CD4-positive, alpha-beta T cell (primary cell): ENCODE measurements at places on chromosomes 6 and 20. TPM values are rescaled to one million over a fixed set of nuclear protein-coding genes. Genes with fewer than 3 reads are reported as not detected.

GRCh38 chr6:3391902-3392458 is 64.9 kb downstream of the SLC22A23 start:
- no peak for DNase-seq

DNA sequence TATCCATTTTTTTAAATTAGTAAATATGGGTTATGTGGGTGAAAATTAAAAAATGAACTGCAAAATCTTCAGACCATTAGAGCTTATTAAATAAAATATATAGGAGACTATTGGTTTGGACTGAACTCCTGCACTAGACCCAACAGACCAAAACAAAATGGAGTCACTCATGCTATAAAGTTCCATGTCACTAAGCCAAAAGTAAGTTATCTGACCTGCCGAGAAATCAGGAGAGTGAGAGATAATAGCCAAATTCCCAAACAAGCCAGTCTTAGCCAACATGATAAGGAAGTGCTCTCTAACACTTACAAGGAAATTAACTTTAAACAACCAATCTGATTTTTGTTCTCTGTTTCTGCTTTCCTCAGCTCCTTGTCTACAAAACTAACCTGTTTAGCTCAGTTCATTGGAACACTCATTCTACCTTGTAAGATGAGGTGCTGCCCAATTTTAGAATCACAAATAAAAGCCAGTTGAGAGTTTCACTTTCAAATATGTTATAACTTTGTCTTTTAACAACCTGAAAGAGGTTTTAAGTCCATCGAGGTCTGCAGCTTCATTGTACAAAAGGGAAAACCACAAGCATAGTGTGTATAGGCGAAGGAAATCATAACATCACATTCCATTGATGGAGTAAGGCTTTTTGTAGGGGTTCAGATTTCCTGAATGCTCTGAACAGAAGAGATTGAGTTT is 220.5 kb downstream of the TENT5A start:
- no peak for DNase-seq

DNA sequence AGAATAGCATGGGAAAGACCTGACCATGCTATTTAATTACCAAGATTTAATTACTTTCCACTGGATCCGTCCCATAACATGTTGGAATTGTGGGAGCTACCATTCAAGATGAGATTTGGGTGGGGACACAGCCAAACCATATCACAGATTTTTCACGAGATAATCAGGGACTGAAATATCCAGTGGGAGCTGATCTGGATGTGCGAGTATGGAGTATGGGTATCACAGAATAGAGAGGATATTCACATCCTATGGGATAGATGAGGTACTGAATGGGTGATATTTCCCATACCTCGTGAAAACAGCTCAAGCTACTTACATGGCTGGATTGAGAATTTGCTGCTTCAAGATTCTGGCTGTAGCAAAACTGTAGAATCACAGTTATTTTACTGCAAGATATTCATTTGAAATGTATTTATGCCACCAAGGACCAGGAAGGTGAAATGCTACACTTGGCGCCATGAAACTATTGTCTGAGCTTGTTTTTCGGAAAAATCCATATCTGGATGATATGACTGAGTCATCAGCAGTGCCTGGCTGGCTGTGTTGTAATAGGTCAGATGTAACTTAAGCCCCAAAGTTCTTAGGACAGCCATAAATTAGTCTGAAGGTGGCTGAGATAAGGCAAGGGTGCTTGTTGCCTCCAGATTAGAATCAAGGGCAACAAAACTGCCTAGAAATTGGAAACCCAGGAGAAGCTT is 29.8 kb downstream of the KCNS1 start:
- DNase-seq: no peak

DNA sequence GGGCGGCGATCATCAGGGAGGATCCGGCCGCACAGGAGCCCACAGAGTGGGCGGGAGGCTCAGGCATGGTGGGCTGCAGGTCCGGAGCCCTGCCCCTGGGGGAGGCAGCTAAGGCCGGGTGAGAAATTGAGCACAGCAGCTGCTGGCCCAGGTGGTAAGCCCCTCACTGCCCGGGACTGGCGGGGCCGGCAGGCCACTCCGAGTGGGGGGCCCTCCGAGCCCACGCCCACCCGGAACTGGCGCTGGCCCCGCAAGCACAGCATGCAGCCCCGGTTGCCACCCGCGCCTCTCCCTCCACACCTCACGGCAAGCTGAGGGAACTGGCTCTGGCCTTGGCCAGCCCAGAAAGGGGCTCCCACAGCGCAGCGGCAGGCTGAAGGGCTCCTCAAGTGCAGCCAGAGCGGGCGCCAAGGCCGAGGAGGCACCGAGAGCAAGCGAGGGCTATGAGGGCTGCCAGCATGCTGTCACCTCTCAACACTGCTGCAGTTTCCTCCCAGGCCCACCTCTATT is 48.1 kb upstream of the UST start:
- no peak for DNase-seq

GRCh38 chr6:84657486-84657885 is 106.9 kb downstream of the TBX18 start:
- DNase-seq: no peak

HLA-DQA1 gene
- 5.9 TPM for total RNA-seq

SLCO4A1 gene
- 2.3 TPM for total RNA-seq

GRCh38 chr20:57507477-57507876 is 17.5 kb downstream of the CTCFL start:
- DNase-seq: no peak

DNA sequence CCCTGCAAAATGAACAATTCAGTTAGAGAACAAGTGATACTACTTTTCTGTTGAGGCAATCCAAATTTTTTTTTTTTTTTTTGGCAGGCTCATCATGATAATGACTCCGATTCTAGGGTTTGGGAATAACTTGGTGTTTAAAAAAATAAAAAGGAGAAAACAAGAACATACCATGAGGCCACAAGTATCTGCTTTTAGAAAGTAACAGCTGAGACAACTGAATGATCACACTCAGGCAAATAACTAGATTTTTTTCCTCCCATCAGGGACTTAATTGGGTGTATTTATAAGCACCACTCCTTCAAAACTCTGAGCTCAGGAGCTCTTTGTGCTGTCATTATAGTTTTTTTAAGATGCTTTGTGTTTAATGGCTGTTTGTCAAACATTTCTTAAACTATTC is 29.6 kb downstream of the PAK5 start:
- no peak for DNase-seq

- DNase-seq: no peak
Measured at GRCh38 chr20:48679599-48679998, 148.2 kb downstream of the PREX1 start.

LAMP5 gene
- total RNA-seq: 0.11 TPM
